Epithelial cell of proximal tubule (primary cell): ENCODE measurements at places on chromosomes 2 and 18.

DNA sequence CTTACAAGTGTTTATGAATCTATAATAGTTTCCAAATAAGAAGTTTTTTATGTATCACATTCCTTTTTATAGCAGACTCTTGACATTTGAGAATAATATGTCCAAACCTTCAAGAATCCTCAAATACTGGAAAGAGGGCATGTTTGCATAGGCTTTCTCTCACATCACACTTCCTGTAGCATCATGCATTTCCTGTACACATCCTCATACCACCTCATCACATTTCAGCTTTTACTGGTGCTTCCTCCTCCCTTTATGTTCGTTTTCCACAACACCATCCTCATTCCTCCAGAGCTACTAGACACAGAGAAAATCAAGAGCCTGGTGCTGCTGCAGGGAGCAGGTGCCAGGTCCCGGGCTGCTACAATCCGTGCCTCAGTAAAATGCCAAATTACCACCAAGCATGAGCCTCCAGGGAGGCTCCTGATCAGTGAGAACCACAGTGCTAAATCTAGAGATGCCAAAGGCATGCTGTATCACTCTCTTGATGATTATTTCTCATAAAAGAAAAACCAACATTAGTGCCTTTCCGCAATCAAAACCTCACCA lies 137.7 kb upstream of the CYP1B1 start:
- DNase-seq, result no peak

DNA sequence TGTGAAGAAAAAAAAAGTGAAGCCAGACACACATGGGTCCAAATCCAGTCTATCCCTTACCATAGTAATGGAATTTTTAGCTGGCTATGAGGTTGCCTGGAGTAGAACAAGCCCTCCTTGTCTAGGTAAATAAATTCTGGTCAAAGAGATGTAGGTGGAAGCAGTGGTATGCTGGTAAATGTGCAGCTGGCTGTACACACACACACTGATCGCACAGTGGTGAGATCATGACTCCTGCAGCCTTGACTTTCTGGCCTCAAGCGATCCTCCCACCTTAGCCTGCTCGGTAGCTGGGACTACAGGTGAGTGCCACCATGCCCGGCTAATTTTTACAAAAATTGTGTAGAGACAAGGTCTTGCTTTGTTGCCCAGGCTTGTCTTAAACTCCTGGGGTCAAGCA lies 90.5 kb upstream of the FBXO11 start:
- DNase-seq, result no peak

- DNase-seq, result no peak
Measured at GRCh38 chr18:58777471-58777870, 87.2 kb upstream of the ZNF532 start.

- no peak for DNase-seq
Measured at GRCh38 chr18:26992926-26993325, 127.4 kb upstream of the AQP4 start.

DNA sequence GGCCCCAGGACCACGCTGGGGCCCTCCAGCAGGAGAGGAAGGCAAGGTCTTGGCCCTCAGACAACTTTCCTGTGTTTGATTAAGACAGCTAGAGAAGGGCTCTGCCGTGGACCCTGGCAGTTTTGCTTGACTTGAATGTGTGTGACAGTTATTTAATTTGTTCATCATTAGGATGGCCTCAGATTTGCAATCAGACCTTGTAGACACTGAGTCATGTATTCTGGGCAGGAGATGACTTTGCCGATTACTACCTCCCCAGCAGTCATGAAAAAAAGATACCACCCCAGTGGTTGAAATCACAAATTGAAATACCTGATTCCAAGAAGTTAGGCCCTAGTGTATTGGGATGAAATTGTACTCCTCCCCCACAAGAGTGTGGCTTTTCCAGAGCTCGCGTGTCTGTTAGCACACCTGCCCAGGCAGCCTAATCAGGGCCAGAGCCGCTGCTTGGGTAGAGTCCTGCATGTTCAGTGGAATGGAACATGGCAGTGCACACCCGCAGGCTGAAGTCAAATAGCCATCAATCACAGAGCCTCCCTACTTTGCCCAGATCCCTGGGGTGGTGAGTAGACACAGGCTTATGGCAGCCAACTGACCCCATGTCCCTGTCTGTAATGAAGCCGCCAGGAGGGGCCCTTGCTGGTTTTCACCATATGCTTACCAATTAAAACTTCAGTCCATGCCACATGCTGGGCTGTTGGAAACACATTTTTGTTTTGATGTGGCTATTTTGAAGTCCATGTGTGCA lies 122.5 kb downstream of the TPGS2 start:
- no peak for DNase-seq

DNA sequence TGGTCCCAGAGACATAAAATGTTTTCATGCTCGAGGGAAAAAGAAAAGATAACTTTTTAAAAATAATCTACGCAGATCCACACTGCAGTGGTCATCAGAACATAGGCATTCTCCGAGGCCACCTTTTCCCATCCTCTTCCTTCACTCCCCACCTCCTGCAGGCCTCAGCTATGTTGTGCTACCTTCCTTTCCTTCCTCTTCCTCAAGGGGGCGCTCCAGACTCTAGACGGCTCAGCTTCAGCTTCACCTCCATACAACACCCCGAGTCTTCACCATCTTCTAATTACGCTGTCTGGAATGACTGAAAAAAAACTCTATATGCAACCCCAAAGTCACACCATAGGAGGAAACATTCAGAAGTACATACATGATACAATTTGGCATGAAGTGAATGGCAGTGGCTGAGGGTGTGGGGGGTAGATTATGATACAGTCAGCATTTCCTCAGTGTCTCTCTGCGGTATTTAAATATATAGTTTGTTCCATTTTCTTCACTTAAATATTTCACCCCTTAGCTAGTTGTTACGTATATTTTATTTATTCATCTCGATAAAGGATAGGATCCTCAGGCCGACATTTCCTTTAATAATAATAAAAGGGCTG lies 583.6 kb downstream of the IRS1 start:
- no peak for DNase-seq

GRCh38 chr2:132953771-132954170 lies 283.8 kb upstream of the LYPD1 start:
- DNase-seq, result no peak

- no peak for DNase-seq
Measured at GRCh38 chr2:46259777-46260168, 37.4 kb upstream of the EPAS1 start.

DNA sequence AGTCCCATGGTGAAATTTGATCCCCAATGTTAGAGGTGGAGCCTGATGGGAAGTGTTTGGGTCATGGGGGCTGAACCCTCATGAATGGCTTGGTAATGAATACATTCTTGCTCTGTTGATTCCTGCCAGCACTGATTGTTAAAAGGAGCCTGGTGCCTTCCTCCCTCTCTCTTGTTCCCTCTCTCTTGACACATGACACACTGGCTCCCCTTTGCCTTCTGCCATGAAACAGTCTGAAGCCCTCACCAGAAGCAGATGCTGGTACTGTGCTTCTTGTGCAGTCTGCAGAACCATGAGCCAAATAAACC lies 30.6 kb upstream of the EPC2 start:
- no peak for DNase-seq

DNA sequence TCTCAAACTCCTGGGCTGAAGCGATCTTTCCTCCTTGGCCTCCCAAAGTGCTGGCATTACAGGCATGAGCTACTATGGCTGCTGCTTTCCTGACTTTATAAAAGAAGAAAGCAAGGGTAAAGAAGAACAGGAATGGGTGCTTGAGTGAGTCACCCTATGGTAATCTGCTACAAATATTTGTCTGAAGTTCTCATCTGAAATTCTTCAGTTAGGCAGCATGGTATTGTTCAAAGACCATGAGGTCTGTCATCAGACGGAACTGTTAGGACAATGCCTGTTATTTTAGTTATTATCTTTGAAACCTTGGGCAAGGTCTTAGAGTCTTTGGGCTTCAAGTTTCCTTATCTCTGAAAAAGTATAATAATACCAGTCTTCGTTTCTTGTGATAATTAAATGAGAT lies 695.8 kb downstream of the RNF144A start:
- no peak for DNase-seq

DNA sequence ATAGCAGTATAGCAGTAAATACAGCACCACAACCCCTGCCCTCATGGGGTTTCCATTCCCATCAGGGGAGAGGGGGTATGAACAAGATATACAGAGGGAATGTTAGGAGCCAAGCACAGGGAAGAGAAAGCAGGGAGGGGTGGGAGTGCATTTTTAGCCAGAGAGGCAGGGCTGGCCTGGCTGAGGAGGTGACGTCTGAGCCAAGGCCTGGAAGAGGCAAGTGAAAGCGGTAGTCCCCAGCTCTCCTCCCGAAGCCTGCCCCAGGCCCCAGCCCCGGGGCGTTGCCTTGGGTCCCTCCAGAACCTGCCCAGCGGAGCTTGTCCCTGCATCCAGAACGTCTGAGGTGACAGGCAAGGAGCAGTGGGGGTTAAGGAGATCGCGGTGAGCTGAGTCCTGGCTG lies 45.1 kb upstream of the FOSL2 start:
- DNase-seq, result no peak

DNA sequence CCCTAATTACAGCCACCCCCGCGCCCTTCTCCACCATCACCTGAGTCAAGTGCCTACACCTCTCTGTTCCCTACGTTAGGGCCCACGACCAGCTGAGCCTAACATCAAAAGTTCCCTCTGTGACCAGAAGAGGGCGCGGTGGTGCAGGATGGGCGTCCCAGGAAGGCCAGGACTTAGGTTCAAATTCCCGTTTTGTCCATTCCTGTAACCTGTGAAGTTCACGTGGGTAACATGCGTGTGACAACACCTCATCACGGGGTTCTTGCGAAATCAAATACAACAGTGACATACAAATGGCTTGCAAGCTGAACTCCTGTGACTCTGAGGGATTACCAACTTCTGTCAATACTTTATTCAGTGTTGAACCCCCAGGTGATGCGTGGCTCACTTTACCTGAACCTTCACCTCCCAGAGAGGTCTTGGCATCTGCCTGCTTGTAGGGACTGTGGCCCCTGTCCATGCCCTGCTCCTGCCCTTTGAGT lies 207.9 kb downstream of the ARL4C start:
- DNase-seq, result no peak

GRCh38 chr2:175621821-175622220 lies 380.2 kb downstream of the LNPK start:
- DNase-seq, result no peak

- DNase-seq, result no peak
Measured at GRCh38 chr18:11733031-11733430, 44.0 kb downstream of the GNAL start.

DNA sequence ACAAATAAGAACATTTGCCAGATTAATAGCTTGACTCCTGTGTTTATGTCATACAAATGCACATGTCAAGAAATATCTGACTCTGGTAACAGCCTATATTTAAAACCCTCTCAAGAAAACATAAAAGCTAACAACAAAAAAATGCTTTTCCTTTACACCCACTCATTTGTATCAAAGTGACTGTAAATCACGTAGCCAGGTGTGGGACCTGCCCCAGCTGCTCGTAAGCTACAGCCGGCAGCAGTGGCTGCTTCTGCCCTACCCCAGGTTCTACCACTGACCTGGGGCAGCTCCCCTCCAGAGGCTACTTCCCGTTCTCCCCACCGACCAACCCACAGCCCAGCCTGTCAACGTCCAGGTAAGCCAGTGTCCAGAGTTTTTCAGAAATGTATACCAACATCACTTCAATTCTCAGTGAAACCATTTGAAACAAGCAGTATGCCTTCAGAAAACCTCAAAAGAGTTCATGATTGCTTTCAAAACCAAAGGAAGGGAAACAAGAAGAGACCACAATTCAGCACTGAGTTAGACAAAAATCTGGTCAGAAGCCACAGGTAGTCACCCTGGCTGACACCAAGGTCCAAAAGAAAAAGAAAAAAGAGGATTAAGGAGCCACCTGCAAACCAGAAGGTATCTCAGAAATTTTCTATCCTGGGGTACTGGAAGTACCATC lies 40.4 kb downstream of the KIDINS220 start:
- DNase-seq, result no peak

DNA sequence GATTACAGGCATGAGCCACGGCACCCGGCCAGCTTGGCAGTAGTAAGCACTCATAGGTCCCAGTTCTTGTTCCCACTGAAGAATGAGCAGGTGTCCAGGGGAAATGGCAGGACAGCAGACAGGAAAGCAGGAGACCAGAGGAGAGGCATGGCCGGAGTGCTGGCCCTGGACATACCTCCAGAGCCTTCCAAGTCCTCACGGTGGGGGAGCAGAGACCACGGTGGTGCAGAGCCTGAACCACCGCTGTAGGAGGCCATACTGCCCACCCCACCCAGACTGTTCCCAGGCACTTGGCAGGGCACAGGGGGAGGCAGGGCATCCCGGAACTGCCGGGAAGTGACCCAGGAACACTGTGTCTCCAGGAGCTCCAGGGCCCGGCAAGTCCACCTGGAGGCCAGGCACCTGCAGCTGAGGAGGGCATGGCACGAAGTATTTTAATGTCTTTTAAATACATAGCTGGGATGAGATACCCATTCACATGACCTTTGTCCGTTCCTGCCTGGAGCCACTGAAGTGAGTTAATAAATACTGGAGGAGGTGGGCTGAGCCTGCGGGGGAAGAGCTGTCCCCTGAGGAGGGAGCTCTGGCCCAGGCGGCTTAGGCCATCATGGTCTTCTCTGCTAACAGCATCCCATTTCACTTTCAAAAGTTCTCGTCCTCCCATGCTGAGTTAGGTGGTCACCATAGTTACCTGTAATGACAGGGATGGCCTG lies 49.7 kb upstream of the TFCP2L1 start:
- no peak for DNase-seq

GRCh38 chr18:1652018-1652417 lies 747.3 kb downstream of the ADCYAP1 start:
- DNase-seq, result no peak
